ENCODE measurements at places on chromosomes 3 and 15. TPM values are rescaled to one million over a fixed set of nuclear protein-coding genes. Genes with fewer than 3 reads are reported as not detected.

GRCh38 chr15:66224946-66225345, 28.6 kb downstream of the MEGF11 start:
- no peak for DNase-seq

- no peak for DNase-seq
These were observed 10.6 kb upstream of the SLC4A7 start for GRCh38 chr3:27494784-27495183.

DNA sequence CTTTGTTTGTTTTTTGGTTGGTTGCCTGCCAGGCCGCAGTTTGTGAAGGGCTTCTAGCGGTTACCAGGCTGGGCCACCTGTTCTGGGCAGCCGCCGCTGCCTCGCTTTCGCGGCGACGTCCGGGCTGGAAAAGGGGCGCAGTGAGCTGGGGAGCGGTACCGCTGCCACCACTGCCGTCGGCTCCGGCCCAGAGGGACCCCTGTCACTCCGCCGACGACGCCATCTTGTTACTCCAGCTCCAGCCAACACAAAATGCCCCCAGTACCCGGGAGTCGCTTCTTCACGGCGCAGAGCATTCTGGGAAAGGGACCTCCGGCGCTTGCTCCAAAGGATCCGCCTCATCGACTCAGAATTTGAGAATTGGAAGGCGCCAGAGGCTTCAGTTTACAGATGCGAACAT, 238.8 kb downstream of the CDIN1 start:
- no peak for DNase-seq

DNA sequence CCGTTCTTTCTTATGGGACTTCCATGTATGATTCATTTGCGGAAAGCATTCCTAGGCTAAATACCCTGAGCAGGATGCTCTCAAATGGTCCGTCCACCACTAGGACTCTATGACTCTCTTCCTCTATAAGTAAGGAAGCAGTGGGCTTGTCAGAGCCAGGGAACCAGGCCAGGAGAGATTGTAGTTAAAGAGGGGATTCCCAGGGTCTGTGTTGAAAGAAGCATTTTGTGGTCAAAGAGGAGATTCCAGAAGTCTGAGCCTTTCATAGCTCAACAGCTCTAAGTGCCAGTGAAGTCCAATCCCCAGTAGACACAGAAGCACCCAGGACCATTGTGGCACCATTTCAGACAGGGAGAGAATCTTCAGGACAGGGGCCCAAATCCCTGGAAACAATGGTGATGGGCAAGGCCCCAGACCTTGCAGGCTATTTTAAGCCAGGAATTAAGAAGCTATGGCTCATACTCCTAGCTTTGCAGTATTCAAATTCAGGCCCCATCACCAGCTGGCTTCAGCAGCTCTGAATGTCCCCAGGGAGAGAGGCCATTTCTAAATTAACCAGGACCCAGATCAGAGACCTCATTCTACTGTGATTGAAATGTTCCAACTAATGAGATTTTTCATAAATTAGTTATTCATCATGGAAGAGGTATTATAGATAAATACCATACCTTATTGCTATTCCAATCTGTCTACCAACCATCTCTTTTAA, 81.7 kb downstream of the CD47 start:
- no peak for DNase-seq

DNA sequence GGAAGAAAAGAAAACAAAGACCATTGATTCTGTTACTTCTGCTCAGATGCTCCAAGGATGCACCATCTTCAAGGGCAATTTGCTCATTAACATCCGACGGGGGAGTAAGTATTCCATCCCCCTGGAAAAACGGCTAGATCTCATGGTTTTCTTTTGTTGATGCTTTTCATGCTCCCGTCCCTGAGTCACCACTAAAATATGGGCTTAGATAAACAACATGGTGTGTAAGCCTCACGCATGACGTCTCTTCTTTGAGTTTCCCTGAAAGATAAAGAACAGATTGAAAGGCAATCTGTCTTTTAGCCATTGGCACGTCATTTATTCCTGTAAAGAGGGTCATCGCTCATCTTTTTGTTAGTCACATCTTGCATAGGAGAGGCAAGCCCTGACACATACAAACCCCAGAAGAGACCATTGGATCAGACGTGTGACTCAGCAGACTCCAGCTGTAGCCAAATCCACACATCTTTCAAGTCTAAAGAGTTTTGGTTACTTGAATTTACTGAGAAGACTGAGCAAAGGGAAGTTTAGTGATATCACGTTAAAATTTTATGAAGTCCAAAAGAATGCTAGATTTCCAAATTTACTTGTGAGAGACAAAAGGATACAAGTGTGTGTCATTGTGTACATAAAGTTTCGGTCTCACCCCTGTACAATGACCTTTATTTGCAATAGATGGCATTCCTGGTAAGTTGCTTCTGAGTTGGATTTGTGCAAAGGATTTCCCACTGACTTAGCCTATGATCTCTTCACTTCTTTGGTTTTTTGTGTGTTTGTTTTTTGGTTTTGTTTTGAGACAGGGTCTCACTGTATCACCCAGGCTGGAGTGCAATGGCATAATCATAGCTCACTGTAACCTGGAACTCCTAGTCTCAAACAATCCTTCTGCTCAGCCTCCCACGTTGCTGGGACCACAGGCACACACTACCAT, 110.5 kb downstream of the PGPEP1L start:
- peak; percentile 66 for DNase-seq

DNA sequence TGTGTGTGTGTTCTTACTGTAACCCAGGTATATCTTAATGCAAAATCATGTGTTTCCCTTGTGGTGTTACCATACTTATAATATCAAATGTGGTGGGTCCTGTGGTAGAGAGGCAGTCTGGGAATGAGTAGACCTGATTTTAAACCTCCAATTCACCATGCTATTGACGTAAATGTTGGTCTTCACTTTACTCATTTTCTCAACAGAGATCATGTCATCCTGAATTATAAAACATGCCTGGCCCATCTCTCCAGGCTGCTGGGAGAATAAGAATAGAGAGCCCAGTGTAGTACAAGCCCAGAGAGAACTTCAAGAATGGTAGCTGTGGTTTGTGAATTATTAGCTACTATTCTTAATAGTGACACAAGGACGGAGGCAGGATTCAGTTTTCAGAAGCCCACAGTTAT, 88.1 kb downstream of the MBNL1 start:
- DNase-seq, result no peak

DNA sequence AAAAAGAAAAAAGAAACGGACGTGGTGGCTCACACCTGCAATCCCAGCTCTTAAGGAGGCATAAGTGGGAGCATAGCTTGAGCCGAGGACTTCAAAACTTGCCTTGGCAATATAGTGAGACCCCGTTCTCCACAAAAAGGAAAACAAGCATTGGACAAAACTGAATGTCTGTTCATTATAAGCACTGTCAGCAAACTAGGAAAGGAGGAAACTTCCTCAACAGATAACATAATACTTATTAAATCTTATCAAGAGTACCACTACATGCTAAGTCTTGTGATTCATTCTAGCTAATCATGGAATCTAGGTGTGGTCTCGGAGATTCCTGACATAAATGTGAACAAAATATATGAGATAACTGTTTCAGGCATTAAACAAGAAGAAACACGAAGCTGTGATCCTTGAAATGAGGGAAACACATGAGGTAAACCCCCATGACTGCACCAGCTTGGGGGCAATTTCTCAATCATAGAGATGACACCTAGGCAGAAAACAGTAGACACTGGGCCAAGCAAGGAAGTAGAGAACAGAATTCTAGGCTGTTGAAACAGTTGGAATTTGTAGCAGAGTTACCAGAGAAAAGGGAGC, 33.3 kb downstream of the TRPM7 start:
- no peak for DNase-seq

DNA sequence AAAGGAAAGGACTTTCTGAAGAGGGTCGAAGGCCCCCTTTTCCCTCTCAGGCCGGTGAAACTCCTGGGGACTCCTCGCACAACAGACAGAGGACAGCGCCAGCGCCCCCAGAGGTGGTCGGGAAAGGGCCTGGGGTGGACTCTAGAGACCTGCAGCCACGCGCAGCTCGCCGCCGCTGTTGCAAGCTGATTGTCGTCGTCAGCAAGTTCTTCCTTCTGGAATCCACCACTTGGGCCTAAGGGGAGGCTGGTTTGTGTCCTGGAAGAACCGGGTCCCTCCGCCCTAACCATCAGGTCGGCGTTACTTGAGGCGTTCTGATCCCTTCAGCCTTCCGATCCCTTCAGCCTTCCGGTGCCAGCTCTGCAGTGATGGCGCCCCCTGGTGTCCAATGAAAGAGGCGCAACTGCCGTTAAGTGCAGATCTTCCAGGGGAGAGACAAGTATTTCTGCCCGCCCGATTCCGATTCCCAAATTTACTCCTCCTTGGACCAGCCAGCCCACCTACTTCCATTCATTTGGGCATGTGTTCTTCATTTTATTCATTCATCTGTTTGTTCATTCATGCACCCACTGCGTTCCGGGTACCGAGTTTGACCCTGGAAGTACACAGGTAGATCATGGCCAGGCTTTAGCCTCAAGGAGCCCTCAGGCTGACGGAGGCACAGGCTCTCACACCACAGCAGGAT, 77.2 kb upstream of the SLC6A11 start:
- peak; percentile 71 for DNase-seq

- no peak for DNase-seq
These were observed 7.2 kb downstream of the CLCN2 start for GRCh38 chr3:184354121-184354728.

DNA sequence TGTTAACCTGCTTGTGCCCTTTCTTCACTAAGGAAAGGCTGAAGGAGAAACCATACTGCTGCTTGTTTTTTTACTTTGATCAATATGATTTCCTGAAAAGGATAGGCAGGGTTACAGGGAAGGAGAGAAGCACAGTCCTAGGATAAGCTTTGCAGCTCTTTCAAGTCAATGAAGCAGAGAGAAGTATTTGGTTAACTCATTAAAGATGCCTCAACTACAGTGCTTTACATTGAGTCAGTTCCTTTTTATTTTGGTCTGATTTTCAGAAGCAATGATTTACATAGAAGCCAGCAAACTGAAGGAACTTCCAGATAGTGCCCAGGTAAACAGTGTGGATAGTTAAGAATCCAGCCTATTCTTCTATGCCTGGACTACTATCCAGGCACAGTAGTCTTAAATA, 64.8 kb downstream of the ARIH1 start:
- DNase-seq, result no peak

- no peak for DNase-seq
These were observed 106.1 kb upstream of the FRMD4B start for GRCh38 chr3:69491975-69492374.

- DNase-seq, result no peak
These were observed 376.8 kb upstream of the THBS1 start for GRCh38 chr15:39204031-39204430.

DNA sequence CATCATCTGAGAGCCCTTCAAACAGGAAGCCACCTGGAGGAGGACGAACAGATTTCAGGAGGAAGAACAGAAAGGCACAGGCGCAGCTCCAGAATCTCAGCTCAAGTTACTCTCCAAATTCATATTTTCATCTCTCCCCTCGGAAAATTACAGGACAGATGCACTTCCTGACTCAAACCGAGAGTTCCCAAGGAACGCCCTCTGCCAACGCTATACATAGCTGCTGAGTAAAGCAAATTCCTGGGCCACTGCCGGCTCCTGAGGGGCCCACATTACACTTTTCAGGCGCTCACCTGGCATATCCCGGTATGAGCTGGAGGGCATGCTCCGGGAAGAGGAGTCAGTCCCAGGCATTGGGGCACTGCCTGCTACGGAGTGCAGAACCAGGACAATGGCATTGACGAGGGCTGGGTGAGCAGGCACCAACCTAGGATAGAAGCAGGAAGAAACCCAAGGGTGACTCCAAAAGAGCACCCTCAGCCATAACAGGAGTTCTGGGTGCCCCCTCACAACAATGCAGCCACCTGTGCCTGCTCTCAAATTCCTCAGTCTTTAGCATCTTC, 11.2 kb downstream of the UBL7 start:
- DNase-seq, result no peak

DNA sequence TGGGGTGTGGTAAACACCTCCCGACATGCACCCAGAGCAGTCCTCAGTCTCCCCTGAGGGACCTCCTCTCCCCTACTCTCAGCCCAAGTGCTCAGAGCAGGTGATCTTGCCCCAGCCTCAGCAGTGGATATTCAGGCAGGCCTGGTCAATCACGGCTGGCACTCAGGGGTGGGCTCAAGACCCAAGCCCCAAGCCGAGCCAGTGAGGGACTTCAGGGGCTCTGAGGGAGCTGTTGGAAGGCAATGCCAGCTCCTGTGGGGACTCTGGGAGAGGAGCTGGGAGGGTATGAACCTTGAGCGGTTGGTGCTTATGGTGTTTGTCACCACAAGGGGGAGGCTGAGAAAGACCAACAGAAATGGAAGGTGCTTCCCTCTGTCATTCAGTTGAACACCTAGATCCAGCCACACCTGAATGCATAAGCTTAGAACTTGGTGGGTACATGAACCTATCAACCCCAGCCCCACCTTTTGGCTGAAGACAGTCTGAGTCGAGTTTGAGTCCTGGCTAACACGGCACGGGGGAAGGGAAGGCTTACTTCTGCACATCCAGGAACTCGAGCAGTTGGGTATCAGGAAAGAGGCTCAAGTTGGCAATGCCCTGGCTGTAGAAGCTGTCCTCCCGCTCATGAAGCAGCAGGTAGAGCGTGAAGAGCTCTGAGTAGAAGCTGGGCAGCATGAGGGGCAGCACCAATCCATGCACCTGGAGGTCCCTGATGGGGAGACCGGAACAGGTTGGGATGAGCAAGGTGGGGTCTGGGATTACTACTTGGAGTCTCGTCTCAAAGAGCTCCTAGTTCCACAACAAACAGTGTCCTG, 19.2 kb downstream of the ALS2CL start:
- no peak for DNase-seq

DNA sequence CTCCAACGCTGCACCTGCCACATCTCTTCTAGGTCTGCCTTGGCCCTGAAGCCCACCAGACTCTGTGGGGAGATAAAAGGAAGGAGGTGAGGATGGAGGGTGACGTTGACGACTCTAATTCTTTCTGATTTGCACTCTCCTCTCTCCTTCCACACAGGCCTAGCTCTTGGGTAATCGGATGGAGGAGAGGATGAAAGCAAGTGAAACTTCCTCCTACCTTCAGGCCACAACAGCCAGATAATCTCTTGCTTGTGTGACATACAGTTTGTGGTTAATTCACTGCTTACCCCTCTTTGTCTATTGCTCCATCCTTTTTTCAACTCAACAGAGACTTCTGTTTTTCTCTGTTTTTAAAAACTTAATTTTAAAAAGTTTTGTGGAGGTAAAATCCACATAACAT, 208.1 kb downstream of the SV2B start:
- no peak for DNase-seq

The KBTBD13 gene
- 4.4 TPM for total RNA-seq

The CSPG5 gene
- total RNA-seq, result not detected

The MST1R gene
- total RNA-seq, result 1.2 TPM

The CHRNA7 gene
- 1.1 TPM for total RNA-seq

The BOC gene
- 10.6 TPM for total RNA-seq

The ALDH1A3 gene
- total RNA-seq, result 14.7 TPM

The ECT2 gene
- 2.2 TPM for total RNA-seq

The RGMA gene
- 7.2 TPM for total RNA-seq

The ERICH6 gene
- not detected for total RNA-seq

Data from right atrium auricular region (tissue), 2 donors.